SK-N-SH (cell line): ENCODE measurements at places on chromosomes 5 and 9. TPM values are rescaled to one million over a fixed set of nuclear protein-coding genes. Genes with fewer than 3 reads are reported as not detected.

GRCh38 chr5:92687821-92688722 lies 892.9 kb downstream of the NR2F1-AS1 start:
- DNase-seq: peak; percentile 66

GRCh38 chr5:154836225-154836624 lies 14.2 kb downstream of the FAXDC2 start:
- no peak for DNase-seq

DNA sequence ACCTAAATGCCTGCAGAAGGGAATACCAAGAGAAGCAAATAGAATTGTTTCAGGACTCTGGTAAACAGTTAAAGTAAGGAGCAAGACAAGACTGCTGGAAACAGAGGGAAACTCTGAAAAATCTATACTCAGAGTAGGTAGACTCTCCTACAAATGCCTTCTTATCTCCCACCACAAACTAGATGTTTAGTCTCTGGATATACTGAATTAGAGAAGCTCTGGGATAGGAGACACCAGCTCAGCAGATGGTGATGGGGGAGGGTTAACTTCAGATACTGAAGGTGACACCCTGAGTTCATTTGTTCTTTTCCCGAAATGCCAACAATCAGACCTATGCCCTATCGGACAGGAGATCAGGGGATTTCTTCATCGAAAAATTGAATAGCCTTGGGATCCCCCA lies 54.1 kb upstream of the CHD1 start:
- no peak for DNase-seq

GRCh38 chr5:16265141-16265540 lies 85.5 kb upstream of the MARCHF11 start:
- no peak for DNase-seq

GRCh38 chr5:174731214-174732035 lies 7.0 kb downstream of the MSX2 start:
- DNase-seq: no peak

- no peak for DNase-seq
These were observed 381.9 kb downstream of the CDK5RAP2 start for GRCh38 chr9:120198027-120198426.

- DNase-seq: no peak
These were observed 36.9 kb downstream of the ANKRD33B start for GRCh38 chr5:10600626-10601245.

DNA sequence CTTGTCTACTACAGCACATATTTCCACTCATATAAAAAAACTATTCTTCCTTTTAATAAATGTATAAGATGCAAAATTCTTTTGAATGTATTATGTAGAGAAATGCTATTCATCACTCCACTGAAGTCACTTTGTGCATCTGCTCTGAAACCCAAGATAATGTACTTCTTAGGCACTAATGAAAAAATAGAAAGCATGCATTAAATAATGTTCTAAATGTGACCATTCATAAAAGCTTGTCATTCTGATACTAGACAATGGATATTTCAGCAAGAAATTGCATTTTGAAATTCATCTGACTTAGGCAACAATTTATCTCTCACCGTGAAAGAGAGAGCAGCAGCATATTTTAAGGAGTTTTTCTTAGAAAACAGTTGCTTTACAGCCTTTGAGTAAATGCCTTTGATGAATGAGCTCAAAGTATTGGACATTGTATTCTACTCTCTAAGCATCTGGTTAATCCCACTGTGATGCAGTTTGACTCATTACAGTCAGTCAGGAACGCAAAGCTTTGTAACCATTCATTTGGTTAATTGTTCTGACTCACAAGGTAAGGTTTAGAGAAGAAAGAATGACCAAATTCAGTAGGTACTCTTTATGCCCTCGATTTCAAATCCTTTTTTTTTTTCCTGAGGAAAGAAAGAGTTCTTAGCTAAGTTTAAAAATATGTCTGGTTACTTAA lies 2233.8 kb upstream of the C9orf72 start:
- DNase-seq: no peak

GRCh38 chr5:96885518-96886338 lies 9.4 kb downstream of the ERAP2 start:
- DNase-seq: no peak

DNA sequence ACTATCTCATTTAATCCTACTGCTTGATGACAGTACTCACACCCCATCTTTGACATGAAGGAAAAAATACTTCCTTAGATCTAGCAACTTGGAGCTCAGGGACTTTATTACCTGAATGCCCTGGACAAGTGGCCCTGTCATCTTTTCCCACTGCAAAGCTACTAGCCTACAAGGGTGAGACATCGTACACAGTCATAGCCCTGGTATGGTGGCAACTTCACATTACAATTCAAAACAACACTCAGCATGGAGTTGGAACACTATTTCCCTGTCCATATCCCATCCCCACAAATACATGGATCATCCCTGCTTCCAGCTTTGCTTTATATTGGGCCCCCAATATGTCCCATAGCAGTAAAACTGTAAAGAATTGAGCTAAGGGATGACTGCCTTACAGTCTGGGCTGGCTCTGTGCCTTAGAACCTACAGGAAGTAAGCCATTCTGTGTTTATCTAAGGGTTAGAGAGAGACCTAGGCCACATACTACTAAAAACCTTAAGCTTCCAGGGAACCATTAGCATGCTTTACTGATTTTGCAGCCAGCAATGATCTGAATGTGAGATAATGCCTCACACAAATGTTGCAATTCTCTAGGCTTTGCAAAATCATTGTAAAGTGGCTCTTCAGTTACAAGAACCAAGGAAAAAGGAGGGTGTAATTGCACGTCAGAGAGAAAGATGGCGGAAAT lies 55.9 kb downstream of the OTULIN start:
- no peak for DNase-seq

DNA sequence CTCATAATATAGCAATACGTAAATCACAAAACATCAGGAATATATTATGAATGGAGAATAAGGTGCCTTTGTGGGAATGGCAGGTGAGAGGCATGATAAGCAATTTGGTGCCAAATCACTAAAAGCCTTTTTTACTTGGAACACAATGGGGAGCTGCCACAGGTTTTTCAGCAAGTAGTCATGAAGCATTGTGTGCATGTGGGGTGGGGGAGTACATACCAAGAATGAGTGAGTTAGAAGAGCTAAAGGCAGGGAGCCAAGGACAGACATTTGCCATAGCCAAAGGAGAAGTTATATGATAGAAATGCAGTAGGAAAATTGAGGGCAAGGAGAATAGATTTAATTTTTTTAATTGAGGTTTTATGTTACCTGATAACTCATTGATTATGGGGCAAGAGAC lies 445.0 kb upstream of the SMC2 start:
- DNase-seq: no peak

GRCh38 chr5:20040901-20041300 lies 52.9 kb upstream of the CDH18 start:
- DNase-seq: no peak

- DNase-seq: no peak
These were observed 103.7 kb downstream of the ARL15 start for GRCh38 chr5:54206580-54207229.

- DNase-seq: no peak
These were observed 52.4 kb downstream of the ZNF354C start for GRCh38 chr5:179112469-179113142.

- no peak for DNase-seq
These were observed 74.2 kb downstream of the MAMDC2 start for GRCh38 chr9:70117835-70118319.

- no peak for DNase-seq
These were observed 6.4 kb downstream of the ISCA1 start for GRCh38 chr9:86275962-86276361.

DNA sequence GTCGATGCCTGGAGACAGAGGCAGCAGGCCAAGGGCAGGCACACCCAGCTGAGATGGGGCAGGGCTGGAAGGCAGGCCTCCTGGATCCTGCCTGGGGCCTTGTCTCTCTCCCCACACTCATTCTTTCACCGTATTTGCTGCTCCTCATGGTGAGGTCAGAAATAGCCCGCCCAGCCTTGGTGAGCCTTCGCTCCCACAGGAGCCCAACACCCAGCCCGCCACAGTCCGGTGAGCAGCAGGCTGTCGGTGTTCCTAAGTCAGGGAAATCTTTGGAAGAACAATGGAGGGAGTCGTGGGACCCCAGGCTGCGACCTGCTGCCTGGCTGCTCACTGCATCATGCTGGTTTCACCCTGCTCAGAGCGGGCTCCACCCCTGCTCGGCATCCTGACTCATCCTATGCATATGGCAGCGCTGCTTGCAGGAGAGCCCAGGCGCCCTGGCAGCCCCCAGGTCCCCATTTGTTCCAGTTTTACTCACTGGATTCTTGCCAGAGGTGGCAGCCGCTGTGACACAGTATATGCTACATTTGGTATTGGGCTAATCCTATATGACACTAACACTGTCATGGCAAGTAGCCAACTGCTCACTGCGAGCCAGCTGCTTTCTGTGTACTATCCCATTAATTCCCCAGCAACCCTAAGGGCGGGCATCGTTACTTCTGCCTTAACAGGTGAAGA lies 53.2 kb upstream of the NCS1 start:
- peak; percentile 87 for DNase-seq

GRCh38 chr9:35696520-35697215 lies 6.9 kb upstream of the TPM2 start:
- peak; percentile 85 for DNase-seq

GRCh38 chr5:131386779-131387178 lies 122.9 kb downstream of the CDC42SE2 start:
- no peak for DNase-seq

DNA sequence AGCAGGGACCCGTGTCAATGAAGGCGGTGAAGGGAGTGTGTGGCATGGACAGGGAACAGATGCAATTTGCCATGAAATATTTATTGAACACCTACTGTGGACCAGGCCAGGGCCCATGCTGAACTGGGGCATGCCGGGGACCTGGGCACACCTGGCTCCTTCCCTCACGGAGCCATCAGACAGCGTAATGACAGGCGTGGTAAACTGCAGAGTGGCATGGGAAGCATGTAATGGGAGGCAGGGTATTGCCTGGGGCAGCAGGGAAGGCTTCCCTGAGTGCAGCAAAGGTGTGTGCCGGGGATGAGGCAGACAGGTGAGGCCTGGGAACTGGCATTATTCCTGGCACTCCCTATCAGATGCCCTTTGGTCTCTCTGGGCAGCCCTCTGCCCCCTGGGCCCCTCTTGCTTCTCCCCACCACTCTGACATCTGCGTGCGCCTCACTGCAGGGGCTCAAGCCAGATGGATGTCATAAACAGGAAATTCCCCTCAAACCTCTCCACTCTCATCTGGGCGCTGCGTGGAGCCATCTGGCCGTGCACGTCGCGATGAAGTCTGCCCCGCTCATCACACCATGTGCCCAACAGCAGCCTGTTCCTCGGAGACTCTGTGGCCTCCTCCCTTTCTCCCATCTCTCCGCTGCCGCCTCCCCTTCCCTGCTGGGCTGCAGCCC lies 67.6 kb downstream of the HMCN2 start:
- peak; percentile 78 for DNase-seq

- no peak for DNase-seq
These were observed 51.4 kb upstream of the NEK6 start for GRCh38 chr9:124206391-124206790.

GRCh38 chr9:3508521-3509291 lies 17.1 kb downstream of the RFX3 start:
- no peak for DNase-seq

GRCh38 chr9:86685556-86685955 lies 261.8 kb downstream of the GAS1 start:
- no peak for DNase-seq

- DNase-seq: peak; percentile 81
These were observed 23.9 kb downstream of the C5orf15 start for GRCh38 chr5:133944263-133945185.

DNA sequence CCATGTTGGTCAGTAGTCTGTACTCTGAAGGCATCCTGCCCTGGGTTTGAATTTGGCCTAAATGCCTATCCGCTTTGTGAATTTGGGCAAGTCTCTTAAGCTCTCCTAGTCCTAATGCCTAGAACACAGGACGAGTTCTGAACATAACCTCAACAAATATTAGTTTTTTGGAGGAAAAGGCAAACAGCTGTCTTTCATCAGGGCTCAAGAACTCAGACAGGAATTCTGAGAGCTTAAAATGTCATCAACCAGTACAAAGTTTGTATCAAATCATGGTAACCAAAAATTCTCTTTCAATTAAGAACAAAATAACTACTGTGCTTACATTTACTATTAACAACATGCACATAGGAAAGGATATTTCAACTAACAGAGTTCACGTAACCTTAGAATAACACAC lies 182.5 kb upstream of the PPP1R2B start:
- no peak for DNase-seq

DNA sequence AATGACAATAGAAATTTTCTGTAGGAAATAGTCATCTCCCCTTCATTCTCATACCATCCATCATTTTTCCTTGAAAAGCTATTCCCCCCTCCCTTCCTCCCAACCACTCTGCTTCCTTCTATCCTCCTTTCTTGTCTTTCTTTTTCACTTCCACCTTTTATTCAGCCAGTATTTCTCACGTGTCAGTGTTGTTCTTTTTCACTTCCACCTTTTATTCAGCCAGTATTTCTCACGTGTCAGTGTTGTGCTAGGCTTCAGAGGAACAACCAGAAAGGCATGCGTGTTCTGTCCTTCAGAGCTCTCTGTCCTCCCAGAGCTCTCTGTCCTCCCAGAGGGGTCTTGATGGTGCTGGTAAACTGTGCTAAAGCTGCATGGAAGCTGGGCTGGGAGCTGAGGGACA lies 419.6 kb downstream of the GADD45G start:
- no peak for DNase-seq

DNA sequence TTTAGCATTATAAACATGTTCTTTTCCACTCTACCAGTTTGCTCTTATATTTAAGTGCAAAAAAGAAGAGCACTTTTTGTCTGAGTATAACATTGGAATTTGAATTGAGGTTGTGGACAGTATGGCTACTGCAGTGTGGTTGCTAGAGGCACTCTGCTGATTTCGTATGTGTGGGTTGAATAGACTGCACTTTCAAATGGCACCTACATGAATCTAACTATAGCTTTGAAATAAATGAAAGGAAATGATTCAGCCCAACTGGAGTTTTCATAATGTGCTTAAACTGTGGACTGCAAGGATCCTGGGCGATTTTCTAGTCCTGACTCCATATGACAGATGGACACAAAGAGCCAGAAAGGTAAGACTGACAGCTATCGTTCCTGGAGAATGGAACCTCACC lies 657.6 kb upstream of the RIOK2 start:
- no peak for DNase-seq

GRCh38 chr5:127031147-127031862 lies 947 bp upstream of the MARCHF3 start:
- no peak for DNase-seq

The CBY3 gene
- polyA plus RNA-seq: not detected in 2 replicates

The HNRNPH1 gene
- polyA plus RNA-seq: 192 and 197 TPM in 2 replicates

The ADGRV1 gene
- 0.23 and 0.49 TPM in 2 replicates for polyA plus RNA-seq

The C5orf52 gene
- polyA plus RNA-seq: not detected in 2 replicates

The S1PR3 gene
- 2.5 and 2.9 TPM in 2 replicates for polyA plus RNA-seq

The MROH2B gene
- polyA plus RNA-seq: not detected in 2 replicates

The FAM153A gene
- polyA plus RNA-seq: not detected in 2 replicates

The PHYHD1 gene
- 0.19 TPM in 1 of 2 replicates, not detected in the other for polyA plus RNA-seq

The CCDC183 gene
- polyA plus RNA-seq: 5.3 and 6.8 TPM in 2 replicates

The SHC3 gene
- polyA plus RNA-seq: 3.2 and 4.7 TPM in 2 replicates

The PCDHGA6 gene
- polyA plus RNA-seq: 1.4 TPM in 2 replicates

The GLDC gene
- 4.1 TPM in 2 replicates for polyA plus RNA-seq

The ZFP37 gene
- polyA plus RNA-seq: 0.58 and 0.67 TPM in 2 replicates

The SPACA9 gene
- 6.7 and 9.8 TPM in 2 replicates for polyA plus RNA-seq
